ENCODE measurements at places on chromosomes 1 and 21.

- no peak for DNase-seq
These were observed 101.4 kb downstream of the TOMM20 start for GRCh38 chr1:235027076-235027861.

DNA sequence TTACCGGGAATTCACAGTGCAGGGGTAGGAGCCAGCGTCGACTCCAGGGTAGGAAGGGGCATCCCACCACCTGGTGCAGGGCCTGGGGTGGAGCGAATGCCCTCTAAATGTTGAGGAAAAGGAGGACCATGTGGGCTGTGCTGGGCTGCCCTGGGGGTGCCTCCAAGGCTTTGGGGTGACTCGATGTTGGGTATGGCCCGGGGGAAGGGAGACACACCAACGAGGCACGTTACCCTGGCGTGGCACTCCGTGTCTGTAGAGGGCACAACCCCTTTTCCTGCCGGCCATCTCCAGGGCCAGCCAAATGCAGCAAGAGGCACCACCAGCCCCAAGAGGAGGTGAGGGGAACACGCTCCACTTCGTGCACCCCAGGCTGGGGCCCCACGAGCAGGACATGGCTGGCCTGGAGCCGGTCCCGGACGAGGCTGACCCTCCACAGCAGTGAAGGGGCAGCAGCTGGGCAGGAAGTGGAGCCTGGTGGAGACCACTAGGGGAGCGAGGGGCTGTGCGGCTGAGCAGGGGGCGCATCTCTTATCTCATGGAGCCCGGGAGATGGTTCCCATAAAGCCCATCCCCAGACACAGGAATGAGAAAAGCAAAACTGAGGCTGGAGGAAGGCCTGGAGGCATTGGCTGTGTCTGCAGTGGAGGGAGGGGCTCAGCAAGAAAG, 11.2 kb downstream of the ACTRT2 start:
- no peak for DNase-seq

DNA sequence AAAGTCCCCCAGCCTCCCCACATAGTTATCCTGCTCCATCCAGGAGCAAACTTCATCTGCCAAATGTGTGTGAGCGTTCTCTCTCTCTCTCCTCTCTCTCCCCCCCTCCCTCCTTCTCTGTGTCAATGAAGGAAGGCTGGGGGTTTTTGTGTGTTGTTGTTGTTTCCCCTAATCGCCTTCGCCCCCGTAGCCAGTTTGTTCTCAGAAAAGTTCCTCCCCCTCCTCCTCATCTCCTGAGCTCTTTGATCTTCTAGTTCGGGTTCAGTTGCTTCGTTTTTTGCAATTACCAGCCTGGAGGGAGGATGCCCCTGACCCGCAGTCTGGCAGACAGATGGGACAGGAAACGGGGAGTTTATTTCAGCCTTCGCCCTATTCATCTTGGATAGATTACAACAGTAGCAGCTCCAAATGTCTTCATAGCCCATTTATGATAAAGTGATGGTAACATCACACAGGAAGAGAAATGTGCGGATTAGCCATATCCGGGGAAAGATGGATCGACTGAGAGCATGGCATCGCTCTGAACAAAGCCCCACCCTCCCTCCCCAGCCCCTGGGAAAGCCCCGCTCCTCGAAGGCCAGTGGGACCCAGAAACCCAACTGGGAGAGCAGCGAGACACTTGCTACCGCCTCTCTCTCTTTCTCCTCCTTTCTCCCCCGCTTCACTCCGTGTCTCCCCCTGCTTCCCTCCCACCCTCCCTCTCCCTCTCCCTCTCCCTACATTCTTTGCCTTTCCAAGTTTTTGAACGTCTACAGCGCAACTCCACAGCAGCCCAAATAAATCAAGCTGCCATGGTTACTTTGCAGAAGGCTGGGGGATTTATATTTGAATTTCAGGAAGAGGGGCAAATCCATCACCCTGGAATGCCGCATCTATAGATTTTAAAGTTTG, 139.7 kb upstream of the ARHGEF16 start:
- DNase-seq: no peak

DNA sequence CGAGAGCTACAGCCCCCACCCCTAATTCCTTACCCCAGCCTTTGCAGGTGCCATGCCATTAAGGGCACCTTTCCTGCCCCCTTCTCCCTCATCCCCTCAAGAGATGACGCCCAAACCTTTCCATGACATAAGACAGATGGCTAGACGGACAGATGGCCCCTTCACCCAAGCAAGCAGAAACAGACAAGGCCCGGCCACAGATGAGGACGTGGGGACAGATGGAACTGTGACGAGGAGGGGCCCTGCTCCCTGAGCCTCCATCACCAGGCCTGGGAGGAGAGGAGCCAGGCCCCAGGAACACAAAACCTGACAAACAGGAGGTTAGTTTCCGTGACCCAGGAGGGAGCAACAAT, 24.7 kb upstream of the PEF1 start:
- no peak for DNase-seq

DNA sequence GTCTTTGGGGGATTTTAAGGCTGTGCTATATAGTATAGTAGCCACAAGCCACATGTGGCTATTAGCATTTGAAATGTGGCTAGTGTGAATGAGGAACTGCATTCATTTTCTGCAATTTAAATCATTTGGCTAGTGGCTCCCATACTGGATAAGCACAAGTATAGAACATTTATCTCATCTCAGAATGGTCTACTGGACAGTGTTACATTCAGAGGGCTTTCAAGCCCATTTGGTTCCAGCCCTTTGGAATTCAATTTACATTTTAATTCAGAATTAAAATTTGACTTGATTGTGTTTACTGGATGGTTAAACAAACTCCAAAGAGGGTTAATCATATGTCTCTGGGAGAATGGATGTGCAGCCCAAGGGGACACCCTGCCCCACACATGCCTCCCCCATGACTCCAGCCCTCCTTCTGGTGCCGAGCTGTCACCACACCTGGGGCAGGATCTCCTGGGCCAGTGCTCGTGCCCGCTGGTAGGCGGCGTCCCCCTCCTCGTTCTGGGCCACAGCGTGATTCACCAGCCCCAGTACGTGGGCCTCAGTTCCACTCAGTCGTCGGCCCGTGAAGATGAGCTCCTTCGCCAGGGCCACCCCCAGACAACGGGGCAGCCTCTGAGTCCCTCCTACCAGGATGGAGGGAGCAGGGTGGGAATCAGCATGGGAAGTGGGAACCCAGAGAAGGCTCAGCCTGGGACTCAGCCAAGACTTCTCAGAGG, 17.2 kb downstream of the ECHDC2 start:
- no peak for DNase-seq

Measured in Kasumi-1 (cell line).